ENCODE measurements at places on chromosomes 6 and 20.

- DNase-seq, result no peak
Observed at GRCh38 chr20:15921930-15922329, 651.3 kb downstream of the KIF16B start.

DNA sequence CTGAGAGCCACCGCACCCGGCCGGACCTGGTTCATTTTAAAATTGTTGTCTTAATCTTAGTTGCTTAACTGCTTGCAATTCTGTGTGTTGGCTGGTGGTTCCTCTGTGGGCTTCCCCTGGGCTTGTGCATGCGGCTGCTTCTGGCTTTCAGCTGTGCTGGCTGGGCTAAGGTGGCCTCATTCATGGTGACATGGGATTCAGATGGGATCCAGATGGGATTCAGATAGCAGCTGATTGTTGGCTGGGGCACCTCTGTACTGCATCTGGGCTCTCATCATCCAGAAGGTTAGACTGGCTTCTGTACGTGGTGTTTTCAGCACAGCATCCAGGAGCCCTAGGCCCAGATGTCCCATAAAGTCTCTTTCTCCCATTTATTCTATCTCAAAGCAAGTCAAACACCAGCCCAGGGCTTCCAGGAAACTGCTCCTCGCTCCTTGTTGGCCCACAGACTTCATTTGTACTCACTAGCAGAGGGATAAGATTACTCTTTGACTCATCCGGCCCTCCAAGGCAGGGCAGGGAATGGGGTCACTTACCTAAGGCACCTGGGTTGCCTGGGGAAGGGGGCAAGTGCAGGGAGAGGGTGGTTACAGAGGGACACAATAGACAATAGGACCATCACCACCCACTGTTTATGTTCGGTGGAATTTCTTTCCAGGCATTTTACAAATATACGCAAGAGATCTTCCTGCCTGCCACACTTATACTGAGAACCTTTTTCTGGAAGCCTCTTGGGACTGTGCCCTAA is 10.2 kb upstream of the PEDS1 start:
- no peak for DNase-seq

DNA sequence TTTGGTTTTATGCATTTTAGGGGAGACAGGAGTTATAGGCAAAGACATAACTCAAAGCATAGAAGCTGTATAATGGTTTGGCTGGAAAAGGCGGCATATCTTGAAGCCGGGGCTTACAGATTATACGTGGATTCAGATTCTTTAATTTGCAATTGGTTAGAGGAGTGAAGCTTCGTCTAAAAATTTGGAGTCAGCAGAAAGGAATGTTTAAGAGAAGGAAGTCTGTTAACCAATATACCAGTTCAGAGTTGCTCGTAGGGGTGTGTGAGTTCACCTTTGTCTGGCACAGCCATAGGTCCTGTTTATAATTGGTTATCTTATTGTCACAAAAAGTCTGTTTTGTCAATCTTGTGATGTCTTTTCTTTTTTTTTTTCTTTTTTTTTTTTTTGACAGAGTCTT is 8.9 kb downstream of the ARHGAP40 start:
- DNase-seq, result no peak

DNA sequence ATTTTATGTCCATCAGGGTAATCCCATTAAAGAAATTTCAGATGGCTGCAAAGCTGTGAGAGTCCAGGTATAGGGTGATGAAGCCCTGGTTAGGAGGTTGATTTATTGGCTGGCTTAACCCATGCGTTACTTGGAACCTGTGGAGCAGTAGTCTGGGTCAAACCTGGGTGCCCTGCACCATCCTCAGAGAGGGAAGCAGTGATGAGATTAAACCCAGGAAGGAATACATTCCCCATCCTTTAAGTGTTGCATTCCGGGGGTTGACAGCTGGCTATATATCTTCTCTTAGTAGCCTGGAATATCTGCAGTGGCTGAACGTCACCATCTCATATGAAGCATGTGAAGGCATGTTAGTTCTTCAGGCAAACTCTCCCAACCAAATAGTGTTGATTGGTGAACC is 44.9 kb upstream of the JAG1 start:
- no peak for DNase-seq

- DNase-seq, result no peak
Observed at GRCh38 chr6:152220786-152221185, 413.3 kb downstream of the ESR1 start.

DNA sequence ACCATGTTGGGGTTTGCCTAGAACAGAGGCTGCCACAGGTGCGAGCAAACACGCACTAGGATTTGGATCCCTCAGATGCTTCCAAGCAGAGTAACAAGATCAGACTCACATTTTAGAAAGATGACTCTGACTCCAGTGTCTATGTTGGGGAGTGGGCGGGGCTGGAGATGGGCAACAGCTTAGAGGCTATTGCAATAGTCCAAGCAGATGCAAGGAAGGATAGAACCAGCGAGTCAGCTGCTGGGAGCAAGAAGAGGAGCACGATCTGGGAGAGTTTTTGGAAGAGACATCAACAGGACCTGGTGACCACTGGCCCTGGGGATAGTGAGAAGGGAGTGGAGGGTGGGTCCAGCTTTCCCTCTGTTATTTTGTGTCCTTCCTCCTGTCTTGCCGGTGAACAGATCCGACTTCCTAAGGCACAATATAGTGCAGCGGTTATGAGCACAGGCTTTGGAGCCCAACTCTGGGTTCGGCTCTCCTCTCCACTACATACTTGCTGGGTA is 52.7 kb downstream of the FGD2 start:
- no peak for DNase-seq

DNA sequence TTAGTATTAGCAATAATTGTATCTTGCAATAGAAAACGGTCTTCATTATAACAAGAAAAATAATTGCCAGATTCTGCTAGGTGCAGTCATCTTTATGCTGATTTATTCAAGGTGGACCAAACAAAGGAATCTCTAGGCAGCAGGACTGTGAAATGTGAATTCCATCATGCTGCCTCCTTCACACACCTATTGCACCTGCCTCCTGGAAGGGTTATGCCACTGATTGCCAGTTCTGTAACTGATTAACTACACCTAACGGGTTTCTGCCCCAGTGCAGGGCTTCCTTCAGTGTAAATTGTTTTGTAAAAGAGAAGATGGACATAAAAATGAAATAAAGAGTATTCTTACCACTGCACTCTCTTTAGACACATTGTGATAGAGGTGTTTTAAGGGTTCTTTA is 96.1 kb downstream of the FOXO3 start:
- no peak for DNase-seq

GRCh38 chr6:72950114-72950860 is 275.0 kb downstream of the KHDC1L start:
- DNase-seq, result no peak

DNA sequence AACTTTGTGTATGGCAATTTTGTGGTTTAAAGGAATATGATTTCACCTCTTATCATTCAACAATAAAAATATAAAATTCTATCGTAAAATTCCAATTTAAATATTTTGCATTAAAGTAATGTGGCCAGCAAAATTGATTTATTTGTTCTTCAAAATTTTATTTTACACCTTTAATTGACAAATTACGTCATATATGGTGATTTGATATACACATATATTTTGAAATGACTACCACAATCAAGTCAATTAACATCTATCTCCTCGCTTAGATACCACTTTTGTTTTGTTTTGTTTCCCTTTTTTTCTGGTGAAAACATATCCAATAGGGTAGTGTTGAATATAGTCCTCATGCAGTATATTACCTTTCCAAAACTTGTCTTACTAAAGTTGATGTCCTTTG is 467.6 kb upstream of the HS3ST5 start:
- no peak for DNase-seq

DNA sequence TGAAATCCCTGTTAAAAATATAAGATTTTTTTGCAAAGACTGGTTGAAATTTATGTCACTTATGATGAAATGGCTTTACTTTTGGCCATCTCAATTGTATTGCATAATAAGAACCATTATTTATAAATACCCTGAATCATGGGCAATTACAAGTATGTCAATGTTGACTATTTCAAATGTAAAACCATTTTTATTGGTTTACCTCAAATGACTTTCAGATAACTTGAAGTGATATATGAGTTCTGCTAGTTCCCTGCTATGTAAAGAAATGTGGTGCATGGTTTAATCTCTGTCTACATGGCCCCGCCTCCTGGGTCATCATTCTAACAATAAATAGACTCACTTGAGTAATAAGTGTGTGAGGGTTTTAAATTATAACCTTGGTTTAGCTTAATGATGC is 275.6 kb upstream of the PREP start:
- no peak for DNase-seq

DNA sequence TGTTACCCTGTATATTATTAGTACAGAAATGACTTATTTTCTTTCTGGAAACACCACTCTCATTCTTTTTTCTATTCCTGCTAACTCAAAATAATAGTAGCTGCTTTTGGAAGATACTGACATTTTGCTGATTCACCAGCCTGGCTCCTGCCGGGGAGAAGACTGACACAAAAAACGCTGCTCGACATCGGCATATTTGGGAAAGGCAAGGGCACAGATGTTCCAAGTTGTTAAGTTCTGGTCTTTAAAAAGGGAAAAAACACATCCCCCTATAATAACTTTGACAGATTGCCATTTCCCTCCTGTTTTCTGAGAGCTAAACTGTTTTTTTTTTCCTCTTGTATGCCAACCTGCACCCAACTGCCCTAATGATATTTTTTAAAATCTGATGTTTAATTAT is 55.4 kb downstream of the CTNNBL1 start:
- no peak for DNase-seq
